ENCODE measurements at places on chromosomes 7 and 10. TPM values are rescaled to one million over a fixed set of nuclear protein-coding genes. Genes with fewer than 3 reads are reported as not detected.

DNA sequence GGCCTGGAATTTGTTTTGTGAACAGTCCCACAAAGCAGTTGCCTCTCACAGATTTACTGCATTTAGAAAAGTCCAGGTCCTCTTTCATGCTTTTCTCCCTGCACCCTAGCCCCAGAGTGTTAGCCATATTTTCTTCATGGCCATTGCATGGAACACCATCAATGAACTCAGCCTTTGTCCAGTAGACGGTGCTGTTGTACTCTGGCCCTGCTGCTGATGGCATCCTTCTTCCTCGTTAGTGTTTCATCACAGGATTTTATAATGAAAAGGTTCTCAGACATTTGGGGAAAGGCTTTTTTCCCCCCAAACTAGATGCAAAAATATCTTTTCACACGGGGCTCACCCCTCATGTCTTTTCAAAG is 93.0 kb upstream of the SLC25A13 start:
- H3K4me3 ChIP-seq, result no peak overlapping the region
- H3K27ac ChIP-seq, result no peak overlapping the region
- H3K36me3 ChIP-seq, result no peaks in the 10 kb centered on the region
- H3K27me3 ChIP-seq, result no peaks in the 10 kb centered on the region

DNA sequence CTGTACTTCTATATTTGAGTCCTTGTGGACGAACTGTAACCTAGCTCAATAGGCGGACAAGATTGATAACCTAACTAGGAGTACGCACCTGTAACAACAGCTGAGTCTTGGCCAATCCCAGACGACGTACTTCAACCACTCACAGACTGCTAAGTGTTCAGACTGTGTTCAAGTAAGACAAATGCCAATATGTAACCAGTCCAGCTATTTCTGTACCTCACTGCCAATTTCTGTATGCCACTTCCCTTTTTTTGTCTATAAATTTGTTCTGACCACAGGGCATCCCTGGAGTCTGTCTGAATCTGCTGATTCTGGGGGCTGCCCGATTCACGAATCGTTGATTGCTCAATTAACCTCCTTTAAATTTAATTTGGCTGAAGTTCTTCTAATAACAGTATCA is 32.2 kb downstream of the HACD1 start:
- H3K4me3 ChIP-seq, result no peak overlapping the region
- H3K4me1 ChIP-seq, result no peaks in the 10 kb centered on the region
- no peak for DNase-seq
- no peak overlapping the region for H3K27ac ChIP-seq
- no peaks in the 10 kb centered on the region for H3K36me3 ChIP-seq

DNA sequence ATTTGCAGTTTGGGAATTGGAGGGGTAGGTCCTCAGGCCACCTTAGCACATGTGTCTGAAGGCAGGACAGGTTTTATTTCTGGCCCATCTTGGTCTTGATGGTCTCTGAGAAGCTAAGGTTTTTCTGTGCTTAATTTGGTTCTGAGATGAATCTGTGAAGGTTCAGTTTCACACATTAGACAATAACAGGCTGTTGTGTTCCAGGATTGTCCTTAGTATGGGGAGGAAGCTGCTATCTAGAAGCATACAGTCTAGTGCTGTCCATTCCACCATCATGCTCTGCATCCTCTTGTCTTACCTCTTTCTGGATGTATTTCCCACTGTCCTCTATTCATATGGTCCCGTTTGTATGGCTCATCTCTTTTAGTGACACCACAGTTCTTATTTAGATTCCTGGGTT is 7.1 kb downstream of the UBE2D1 start:
- DNase-seq, result no peak
- no peaks in the 10 kb centered on the region for H3K4me1 ChIP-seq
- no peak overlapping the region for H3K4me3 ChIP-seq
- no peaks in the 10 kb centered on the region for H3K27me3 ChIP-seq
- no peak overlapping the region for H3K27ac ChIP-seq

- no peaks in the 10 kb centered on the region for H3K36me3 ChIP-seq
- H3K4me1 ChIP-seq, result no peaks in the 10 kb centered on the region
- H3K27ac ChIP-seq, result no peak overlapping the region
- no peak for DNase-seq
Measured at GRCh38 chr7:84484502-84485079, 290.0 kb upstream of the SEMA3A start.

GRCh38 chr10:101089520-101090299 is 27.9 kb downstream of the KAZALD1 start:
- no peaks in the 10 kb centered on the region for H3K4me1 ChIP-seq
- no peak overlapping the region for H3K27ac ChIP-seq
- peaks cover 63% of the 10 kb centered on the region for H3K27me3 ChIP-seq
- H3K36me3 ChIP-seq, result no peaks in the 10 kb centered on the region

CTAGE6 gene
- not detected for polyA plus RNA-seq

DNA sequence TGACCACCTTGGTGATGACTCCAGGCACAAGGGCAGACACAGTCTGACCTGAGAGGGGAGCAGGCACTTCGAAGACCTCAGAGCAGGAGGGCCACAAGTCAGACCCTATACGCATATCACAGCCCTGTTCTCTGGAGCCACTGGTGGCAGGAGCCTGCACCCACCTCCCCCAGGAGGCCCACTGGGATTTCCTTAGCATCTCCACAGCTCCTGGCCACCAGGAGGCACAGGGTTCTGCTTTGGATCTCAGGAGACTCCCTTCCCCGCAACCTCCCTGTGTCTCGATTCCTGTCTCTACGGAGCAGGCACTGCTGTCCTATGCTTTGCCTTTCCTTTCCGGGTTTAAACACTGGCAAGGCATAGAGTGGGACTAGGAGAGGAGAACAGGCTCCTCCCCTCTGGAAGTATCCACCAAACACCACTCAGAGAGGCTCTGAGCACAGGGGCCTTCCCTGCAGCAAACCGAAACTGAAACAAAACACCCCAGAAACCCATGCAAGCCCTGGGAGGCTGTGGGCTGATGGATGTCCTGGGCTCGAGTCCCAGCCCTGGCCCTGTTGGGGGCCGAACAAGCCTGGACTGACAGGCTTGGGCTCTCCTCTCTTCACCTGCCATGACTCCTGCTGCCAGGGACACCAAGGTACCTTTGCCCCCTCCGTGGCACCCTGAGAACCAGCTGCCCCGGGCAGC is 166.3 kb downstream of the NEURL1 start:
- no peaks in the 10 kb centered on the region for H3K36me3 ChIP-seq
- H3K4me1 ChIP-seq, result peaks cover 12% of the 10 kb centered on the region
- H3K27ac ChIP-seq, result peak overlapping the region; percentile 93
- peak; percentile 73 for DNase-seq

DNA sequence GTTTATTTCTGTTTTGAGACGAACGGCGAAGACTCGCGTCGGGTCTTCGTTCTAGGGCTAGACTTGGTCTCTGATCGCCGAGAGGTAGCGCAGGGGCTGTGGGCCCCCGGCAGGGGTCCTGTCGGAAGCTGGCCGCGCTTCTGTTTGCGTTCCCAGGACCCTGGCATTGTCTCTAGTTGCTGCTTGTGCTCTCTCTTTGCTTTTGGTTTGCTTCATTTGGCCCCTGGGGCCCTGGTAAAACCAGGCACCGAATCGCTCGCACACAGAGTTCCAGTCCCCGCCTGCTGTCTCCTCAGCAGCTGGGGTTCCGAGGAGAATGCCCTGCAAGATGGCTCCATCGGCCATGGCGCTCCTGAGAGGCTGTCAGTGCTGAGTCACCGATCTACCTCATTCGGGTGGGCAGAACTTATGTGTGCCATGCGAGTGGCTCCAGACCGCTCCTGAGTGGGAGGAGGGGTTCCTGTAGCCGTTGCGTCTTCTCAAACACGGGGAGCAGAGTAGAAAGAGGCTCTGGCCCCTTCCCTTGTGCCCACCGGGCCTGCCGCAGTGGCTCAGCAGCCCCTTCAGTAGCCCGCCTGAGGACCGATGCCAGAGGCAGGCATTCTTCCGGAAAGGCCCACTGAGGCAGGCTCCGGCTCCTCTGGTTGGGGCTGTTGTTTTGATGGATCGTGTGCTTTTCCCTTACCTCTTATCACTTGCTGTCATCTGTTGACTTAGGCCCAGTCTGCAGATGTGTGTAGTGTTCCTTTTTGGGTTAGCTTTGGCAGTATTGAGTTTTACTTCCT is 826 bp downstream of the CHPF2 start:
- DNase-seq, result peak; percentile 80
- H3K4me3 ChIP-seq, result peak overlapping the region; percentile 82

TET1 gene
- polyA plus RNA-seq, result 3.2 TPM

DNA sequence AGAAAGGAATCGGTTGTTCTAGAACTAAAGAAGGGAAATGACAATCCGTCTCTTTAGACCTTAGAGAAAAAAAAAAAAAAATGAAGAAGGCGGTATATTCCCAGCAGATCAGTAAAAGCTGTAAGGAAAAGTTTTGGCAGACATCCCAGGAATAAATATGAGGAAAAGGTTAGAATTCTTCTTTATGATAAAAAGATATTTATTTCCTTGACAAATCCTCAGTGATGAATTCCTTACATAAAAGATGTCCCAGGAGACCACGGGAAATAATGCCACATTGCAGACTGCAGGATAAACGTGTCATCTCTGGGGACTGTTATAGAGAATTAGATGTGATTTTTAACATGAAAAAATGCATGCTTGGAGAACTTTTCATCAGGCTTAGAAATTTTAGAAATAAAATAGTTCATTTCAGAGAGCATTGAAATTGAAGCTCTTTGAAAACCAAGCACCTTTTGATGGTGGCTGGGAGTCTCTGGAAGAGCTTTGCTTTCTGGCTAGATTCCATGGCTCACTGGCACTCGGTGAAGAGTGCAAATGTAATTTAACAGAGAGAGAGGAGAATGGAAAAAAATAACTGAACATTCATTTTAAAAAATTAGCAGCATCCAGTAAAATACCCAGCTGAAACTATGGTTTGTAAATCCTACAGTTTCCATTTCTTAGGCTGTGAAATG is 98.2 kb downstream of the PRPF18 start:
- peaks cover 3% of the 10 kb centered on the region for H3K4me1 ChIP-seq
- DNase-seq, result no peak
- H3K4me3 ChIP-seq, result no peak overlapping the region

MXI1 gene
- 14.8 TPM for polyA plus RNA-seq

GRCh38 chr10:1670541-1671365 is 66.6 kb downstream of the ADARB2 start:
- no peak for DNase-seq
- H3K27me3 ChIP-seq, result no peaks in the 10 kb centered on the region
- H3K36me3 ChIP-seq, result no peaks in the 10 kb centered on the region
- no peak overlapping the region for H3K4me3 ChIP-seq
- H3K4me1 ChIP-seq, result no peaks in the 10 kb centered on the region
- no peak overlapping the region for H3K27ac ChIP-seq

GRCh38 chr7:128074736-128075135 is 43.5 kb upstream of the LRRC4 start:
- H3K27ac ChIP-seq, result no peak overlapping the region
- no peak for DNase-seq
- no peaks in the 10 kb centered on the region for H3K27me3 ChIP-seq
- H3K4me1 ChIP-seq, result no peaks in the 10 kb centered on the region
